ENCODE measurements at places on chromosomes 4 and X.

DNA sequence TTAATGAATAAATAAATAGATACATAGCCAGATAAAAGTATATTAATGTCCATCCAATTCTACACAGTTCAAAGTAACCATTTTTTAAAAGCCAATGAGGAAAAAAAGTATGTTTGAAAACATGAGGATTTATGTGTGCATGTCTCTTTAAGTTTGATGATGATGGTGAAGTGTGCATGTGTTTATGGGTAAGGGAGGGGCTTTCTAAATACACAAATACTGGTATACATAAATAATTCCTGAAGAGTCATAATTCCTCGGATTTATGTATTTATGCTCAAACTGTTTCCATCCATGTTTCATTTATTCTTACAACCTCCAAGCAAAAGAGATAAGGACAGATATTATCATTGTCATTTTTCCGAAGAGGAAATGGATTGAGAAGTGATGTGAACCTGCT lies 75.4 kb downstream of the ENOX2 start:
- DNase-seq, result no peak

- no peak for DNase-seq
Observed at GRCh38 chr4:55172694-55173287, 47.4 kb upstream of the KDR start.

DNA sequence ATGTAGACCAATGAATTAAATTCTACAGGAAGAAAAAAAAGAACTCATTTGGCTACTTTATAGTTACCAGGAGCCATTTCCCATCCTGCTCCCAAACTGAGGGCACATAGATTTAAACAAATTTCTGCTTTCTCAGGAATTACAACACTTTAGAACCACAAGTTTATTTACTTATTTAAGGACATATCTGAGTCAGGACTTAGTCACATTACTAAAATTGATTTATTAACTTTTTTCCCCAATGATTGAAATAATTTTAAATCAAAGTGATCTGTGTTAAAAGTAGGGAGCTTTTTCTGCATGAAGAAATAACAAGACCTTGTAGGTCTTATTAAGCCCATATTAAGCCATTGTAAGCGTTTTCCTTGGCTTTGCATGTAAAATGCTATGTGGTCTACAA lies 291.0 kb upstream of the HAND2 start:
- DNase-seq, result no peak

DNA sequence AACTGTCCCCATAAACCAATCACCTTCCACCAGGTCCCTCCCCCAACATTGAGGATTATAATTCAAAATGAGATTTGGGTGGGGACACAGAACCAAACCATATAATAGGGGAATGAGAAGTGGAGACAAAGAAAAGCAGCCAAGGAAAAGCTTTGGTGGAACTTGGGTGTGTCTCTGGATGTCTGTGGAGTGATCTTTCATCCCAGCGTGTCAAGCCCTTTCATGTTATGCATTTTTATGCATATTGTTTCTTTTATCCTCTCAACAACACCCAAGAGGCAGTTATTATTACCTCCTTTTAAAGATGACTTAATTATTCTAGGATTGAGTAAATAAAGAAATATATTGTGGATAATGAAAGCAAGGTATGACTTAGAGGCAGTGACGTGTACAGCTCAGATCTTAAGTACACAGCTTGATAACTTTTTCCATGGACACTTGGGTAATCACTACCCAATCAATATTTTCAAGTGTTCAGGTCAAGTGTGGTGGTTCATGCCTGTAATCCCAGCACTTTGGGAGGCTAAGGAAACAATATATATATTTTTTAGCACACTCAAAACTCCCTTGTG lies 42.6 kb upstream of the HOPX start:
- DNase-seq, result no peak

All from psoas muscle (tissue), 8 donors.